ENCODE measurements at places on chromosomes 2 and 18. TPM values are rescaled to one million over a fixed set of nuclear protein-coding genes. Genes with fewer than 3 reads are reported as not detected.
A peak's percentile ranks its signal among the peaks of the same experiment; 100 is the strongest.

DNA sequence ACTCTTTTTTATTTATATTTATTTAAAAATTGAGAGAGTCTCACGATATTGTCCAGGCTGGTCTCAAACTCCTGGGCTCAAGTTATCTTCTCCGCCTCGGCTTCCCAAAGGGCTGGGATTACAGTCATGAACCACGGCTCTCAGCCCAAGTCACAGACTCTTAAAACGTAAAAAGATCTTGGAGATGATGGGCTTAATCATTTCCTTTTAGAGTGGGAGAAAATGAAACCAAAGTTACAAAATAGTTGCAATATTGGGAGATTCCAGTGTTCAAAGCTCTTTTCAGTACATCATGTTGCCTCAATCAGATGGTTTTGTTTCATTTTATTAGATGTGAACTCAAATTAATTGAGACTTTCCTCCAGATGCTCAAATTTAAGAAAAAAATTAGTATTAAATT lies 151.4 kb upstream of the XPO1 start:
- no peak for DNase-seq

DNA sequence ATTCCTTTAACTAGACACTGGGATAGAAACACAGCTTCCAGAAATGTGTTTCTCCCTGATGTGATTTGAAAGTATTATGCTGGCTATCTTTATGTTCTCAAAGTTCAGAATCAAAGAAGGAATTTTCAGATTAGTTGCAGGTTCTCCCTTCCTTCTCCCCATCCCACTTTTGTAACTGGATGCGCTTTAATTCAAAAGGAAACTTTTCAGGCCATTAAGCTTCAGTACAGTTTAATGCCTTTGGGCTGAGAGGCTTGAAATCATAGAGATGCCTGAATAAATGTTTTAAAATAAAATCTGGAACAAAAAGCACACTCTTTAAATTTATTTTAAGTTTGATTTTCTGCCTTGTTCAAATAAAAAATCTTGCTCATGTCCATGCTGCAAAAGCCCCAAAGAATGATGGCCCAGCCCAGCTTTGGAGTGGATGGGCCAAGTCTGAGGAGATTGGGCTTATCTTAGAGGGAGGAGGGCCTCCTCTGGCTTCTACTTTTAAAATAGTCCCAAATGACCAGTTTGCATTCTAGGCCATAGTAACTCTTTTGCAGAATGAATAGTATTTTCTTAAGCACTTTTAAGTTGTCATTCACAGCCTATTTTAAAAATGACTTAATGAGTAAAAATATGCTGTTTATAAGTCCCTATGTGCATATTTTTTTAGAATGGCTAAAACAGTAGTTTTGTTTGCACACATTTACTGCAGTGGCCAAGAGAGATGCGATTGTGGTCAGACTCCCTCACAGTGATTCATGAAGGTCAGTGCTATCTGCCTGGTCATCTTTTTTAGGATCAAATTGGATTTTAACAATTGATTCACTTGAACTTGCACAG lies 129.2 kb downstream of the MTX2 start:
- no peak for DNase-seq

GRCh38 chr18:65990944-65991708 lies 240.3 kb downstream of the CDH7 start:
- no peak for DNase-seq

DNA sequence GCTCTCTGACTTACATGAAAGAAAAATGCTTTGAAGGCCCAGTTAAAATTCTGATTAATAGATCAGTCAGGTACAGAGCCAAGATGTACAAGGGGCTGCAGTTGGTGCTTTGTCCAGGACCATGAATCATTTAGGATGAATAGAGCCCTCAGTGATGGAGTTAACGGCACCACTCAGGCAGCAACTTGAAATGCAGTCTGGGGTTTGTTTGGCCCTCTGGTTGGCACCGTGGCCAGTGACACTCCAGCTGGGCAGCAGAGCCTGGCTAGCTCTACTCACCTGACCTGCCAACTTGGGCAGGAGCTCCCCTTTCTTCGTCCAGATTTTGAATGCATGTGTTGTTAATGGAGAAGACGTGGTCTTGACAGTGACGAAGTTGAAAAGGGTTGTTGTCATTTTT lies 493.0 kb upstream of the ACVR2A start:
- DNase-seq = no peak

GRCh38 chr2:98869870-98870269 lies 66.2 kb downstream of the CRACDL start:
- peak; percentile 88 for DNase-seq

Gene CTLA4
- total RNA-seq = 0.86 TPM

Gene CD302
- total RNA-seq = 100 TPM

DNA sequence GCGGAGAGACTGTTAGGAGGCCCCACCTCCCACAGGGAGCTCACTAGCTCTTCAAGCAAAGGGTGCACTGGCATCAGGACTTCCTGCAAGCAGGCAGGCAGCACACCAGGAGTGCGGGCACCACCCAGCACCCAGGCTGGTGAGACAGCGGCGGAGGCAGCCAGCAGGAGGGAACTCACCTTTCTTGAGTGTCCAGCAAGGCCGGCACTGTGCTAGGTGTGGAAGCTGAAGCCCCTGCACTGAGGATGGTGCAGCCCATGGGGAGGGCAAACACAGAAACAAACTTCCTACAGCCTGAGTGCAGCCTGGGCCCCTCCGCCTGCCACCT lies 100.7 kb upstream of the ID2 start:
- no peak for DNase-seq

DNA sequence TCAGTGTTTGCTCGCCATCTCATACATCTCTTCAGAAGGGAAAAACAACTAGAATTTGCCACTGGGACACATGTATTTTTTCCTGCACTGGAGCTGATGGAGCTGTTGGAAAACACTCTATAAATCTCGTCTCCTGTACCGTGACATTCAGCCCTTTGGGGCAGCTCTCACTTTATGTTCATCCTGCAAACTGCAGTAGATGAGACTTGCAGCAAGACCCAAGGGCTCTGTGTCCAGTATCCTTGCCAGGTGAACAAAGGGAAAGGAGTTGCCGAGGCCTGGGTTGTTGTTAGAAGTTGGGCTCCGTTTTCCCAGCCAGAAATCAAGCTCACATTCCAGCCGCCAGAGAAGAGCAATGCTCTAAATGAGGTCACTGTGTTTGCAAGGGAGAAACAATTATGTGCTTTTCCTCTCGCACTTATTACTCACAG lies 285.1 kb downstream of the SLC4A3 start:
- no peak for DNase-seq

DNA sequence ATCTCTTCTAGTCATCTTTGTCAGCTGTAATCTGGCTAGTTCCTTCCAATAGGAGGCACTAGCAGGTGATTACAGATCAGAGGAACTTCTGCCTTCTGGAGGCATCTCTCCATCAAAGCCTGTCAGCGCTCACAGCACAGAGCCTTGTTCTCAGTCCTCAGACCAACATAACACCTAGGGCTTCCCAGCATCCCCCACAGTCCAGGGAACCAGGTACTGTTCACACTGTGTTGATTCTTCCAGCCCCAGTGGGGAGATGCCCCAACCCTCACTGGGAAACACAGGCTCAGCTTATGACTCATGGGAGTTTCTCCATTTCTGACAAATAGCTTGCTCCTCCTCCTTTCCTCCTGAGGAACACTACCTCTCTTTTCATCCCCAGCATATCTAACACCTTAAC lies 601.7 kb downstream of the CBLN2 start:
- DNase-seq = no peak

- peak; percentile 98 for DNase-seq
Measured at GRCh38 chr2:121649596-121650314, 493 bp upstream of the CLASP1 start.

DNA sequence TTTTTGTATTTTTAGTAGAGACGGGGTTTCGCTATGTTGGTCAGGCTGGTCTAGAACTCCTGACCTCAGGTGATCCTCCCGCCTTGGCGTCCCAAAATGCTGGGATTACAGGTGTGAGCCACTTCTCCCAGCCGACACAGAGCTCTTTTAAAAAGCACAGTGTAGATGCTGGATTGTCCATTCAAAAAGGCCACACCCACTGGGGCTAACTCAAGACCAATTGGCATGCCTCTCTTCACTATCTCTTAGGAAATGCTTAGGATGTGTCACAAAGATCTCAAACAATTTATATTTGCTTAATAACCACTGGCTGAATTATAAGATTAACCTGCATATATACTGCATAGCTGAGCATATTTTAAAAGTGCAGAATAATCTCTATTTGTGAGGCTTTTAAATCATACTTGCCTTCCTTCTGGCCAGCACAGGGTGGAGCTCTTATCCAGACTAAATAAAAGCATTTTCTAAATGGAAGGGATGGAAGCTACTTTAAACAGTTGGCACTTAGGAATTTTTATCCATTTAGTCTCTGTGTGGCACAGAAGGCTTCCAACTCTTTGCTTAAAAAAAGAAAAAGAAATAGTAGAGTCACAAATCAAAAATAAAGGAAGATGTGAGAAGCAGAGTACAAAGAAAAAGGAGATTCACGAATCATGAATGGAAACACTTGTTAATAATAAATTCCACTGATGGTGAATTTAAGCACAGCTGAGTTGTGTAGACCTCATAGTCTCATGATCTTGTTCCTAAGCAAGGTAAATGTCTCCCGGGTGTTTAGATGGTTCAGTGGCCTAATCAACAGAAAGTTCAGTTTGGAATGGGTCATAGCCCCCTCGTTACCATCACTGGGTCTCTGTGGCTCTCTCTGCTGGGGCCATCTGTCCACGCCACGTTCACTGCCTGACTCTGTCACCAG lies 22.4 kb downstream of the CRYGD start:
- no peak for DNase-seq

Gene IHH
- total RNA-seq = 0.71 TPM

Gene FARP2
- 42.4 TPM for total RNA-seq

Data from lower lobe of right lung (tissue), 2 donors.